ENCODE measurements at places on chromosomes 12 and 14.
A peak's percentile ranks its signal among the peaks of the same experiment; 100 is the strongest.

GRCh38 chr12:104276273-104277131 lies 27.0 kb upstream of the EID3 start:
- no peak for DNase-seq

GRCh38 chr12:49619286-49619685 lies 4.1 kb upstream of the PRPF40B start:
- no peak for DNase-seq

DNA sequence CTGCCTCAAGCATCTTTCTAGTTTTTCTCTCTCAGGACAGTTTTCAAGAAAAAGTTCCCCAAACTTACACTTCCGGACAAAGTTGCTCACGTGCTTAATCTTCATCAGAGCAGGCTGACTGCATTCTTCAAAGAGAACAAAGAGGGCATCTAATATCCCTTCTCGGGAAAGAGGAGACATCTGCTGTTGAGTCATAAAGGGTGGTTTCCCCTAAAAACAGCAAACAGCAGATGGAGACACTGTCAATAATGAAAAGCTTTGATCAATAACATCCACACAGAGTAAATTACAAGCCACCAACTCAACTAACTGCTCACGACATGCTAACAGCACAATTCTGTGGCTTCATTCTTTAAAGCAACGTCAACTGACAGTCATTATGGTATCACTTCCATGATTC lies 8.1 kb downstream of the CIT start:
- no peak for DNase-seq

GRCh38 chr14:102213984-102214658 lies 74.4 kb downstream of the WDR20 start:
- no peak for DNase-seq

- DNase-seq = peak; percentile 71
Observed at GRCh38 chr12:55742719-55743405, at the start of gene GDF11. TSS of gene GDF11 (plus strand) at chr12:55743122. CDS start at chr12:55743317, 195 bp downstream.

DNA sequence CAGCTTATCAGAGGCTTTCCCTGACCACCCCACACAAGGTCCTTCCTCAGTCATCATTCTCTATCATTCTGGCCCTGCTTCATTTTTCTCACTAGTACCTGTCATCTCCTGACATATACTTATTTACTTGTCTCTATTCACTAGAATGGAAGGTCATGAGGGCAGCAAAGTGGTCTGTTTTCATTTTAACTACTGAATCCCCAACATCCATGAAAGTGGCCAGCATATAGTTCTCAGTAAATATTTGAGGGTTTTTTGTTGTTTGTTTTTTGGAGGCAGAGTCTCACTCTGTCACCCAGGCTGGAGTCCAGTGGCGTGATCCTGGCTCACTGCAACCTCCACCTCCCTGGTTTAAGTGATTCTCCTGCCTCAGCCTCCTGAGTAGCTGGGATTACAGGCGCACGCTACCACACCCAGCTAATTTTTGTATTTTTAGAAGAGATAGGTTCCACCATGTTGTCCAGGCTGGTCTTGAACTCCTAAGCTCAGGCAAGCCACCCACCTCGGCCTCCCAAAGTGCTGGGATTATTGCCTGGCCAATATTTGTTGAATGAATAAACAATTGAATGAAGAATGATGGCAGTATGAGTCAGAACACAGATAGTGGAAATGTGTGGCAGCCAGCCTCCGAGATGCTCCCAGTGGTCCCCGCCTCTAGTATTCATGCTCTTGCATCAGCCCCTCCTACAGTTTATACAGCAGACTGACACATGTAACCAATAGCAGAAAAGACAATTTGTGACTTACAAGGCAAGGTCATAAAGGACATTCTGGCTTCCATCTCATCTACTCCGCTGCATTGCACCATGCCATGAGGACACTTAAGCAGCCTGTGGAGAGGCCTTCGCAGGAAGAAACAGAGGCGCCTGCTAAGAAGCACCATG lies 7.0 kb upstream of the ANO6 start:
- no peak for DNase-seq

All from stimulated activated CD4-positive, alpha-beta T cell treated with anti-CD3 and anti-CD28 coated beads, Interleukin-15, amount 100 ng/mL, for 48 hours (primary cell).